ENCODE measurements at places on chromosomes 5 and 9.

GRCh38 chr9:137428841-137429545 is 5.8 kb downstream of the NOXA1 start:
- DNase-seq: no peak

DNA sequence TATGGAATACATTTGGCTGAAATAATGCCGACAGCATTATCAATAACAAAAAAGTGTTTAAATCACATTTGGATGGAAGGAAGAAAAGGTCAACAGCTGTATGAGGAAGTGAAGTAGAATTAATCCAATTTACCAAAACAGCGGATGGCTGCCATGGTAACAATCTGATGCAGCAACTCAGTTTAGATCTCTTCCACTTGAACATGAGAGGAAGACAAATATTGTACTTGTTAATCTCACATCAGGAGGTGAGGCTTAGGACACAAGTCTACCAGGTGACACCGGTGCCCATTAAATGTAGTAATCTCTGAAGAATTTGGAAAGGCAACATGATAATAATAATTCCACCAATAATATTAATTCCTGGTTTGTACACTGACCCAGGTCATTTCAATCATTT is 2.4 kb downstream of the RASEF start:
- DNase-seq: no peak

GRCh38 chr9:38619556-38620447 is 594 bp downstream of the ANKRD18A start:
- no peak for DNase-seq

DNA sequence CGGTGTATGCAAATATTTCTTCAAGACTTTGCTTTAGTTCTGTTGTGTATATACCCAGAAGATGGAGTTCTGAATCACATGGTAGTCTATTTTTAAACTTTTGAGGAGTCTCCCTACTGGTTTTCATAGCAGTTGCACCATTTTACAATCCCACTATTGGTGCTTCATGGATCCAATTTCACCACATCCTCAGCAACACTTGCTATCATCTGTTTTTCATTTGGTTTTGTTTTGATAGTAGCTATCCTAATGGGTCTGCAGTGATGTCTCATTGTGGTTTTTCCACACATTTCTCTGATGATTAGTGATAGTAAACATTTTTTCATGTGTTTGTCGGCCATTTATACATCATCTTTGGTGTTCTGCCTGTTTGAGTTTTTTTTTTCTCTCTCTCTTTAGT is 1339.3 kb downstream of the EFNA5 start:
- DNase-seq: no peak

DNA sequence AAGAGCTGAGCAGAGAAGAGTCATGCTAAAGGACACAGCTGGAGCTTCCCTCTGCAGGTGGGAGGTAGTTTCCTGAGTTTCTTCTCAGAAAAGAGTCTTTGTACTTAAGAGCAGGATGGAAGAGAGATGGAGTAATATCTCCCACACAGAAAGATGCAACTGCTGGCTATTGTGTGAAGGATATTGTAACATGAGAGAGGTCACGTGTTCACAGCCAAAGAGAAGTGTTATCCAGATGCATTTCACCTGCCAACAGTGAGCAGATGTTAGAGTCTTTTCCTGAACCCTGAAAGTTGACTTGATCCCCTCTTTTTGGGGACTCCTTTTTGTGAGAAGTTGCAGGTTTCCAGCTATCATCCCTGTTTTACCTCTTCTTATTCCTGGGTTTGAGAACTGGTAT is 14.0 kb upstream of the TRIO start:
- no peak for DNase-seq

GRCh38 chr9:6899274-6899673 is 141.5 kb downstream of the KDM4C start:
- DNase-seq: no peak

DNA sequence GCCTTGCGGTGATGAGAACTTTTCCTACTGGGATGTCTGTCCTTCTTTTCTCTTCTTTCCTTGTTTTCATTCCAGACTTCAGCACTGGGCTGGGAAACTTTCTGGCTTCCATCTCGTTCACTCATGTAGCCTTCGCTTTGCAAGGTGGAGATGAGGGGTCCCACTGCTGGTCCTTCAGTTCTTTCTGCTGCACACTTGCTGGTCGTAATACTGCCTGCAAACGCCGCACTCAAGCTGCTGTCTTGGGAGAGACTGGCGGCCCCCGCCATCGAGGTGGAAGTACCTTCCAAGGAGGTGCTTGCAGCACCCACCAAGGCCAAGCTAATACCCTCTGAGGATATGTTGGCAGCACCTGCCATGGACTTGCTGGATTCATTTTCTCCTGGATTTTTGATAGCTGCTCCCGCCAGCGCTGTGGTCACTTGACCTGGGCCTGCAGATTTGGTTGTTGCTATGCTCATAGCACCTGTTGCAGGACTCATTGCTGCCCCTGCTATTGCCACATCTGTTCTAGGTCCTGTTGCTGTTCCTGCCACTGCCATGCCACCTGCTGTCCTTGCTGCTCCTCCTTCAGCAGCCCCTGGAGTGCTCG is 3.0 kb downstream of the GARIN3 start:
- no peak for DNase-seq

GRCh38 chr5:97418462-97418861 is 235.4 kb upstream of the RIOK2 start:
- DNase-seq: no peak

GRCh38 chr5:116032991-116033390 is 719 bp downstream of the ARL14EPL start:
- no peak for DNase-seq

GRCh38 chr5:164233791-164234190 is 728.4 kb downstream of the MAT2B start:
- DNase-seq: no peak

DNA sequence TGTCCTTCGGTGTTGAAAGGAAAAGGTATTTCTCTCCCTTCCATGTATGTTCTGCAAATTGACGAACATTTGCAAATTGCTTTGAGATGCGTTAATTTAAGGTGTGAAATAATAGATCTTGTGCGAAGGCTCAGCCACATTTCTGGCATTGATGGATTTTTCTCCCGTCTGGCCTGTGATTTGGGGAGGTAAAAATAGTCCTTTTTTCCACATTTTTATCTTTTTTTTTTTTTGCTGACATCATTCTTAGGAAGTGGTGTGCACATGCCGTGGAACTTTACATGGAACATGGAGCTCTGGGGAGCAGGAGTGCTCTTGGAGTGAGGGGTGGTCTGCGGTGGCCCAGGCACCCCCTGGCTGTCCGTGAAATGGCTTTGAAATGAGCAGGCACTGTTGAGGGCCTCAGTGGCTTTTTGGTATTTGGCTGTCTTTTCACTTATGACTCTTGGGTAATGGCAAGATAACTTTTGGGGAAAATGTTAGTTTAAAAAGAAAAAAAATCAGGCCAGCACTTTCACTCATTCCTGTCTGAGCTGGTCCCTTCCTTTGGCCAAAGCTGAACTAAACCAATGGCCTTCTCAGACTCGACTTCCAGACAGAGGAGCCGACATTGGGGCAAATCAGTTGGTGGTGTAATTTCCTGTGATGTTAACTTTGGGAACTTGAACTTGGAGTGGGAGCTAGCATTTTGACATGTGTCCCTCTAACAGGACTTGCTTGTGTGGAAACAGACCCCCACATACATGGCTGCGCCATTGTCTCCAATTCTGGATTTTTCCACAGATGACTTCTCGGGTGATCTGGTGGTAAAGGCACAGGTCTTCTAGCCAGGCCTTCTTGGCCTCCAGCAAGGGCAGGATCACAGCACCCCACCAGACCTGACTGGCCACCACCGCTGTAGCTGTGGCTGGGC is 4.2 kb downstream of the NEK6 start:
- no peak for DNase-seq

DNA sequence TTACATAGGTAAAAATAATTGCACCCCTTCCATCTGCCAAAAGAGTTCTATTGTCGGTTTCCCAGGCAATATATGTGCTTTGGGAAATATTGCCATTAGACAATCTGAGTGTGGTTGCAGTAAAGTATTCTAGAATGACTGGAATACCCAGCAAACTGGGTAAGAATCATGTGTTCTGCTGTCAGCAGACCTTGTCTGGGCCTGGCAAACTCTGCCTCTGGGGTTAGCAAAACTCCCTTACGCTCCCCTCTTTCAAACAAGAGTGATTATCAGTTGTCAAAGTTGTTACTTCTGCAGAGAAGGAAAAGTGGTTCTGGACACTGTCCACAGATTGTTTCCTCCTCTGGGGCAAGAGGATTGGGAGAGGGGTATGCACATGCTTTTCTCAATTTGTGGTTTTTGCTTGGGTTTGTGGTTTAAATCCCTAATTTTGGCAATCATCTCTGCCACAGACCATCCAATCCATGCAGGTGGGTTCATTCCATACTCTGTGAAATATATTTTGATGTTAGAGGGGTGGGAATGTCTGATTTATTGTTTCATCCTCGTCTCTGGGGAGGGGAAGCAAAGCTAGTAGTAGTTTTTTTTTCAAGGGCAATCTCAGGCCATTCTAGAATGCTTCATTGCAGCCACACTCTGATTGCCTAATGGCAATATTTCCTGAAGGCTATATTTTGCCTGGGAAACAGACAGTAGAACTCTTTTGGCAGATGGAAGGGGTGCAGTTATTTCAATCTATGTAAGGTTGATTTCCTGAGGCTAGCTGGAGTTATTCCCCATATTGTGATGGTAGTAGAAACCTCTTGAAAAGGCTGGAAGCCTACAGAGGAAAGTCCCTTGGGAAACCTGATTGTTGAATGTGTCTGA is 24.0 kb upstream of the TNFSF15 start:
- DNase-seq: no peak

GRCh38 chr9:91181541-91181940 is 180.2 kb downstream of the AUH start:
- DNase-seq: no peak

GRCh38 chr5:73998489-73998888 is 372.5 kb downstream of the ARHGEF28 start:
- DNase-seq: no peak

GRCh38 chr5:58763390-58763789 is 180.5 kb downstream of the RAB3C start:
- DNase-seq: no peak

GRCh38 chr9:107260437-107261081 is 22.5 kb upstream of the RAD23B start:
- no peak for DNase-seq

- no peak for DNase-seq
These were observed 26.7 kb downstream of the POLR1E start for GRCh38 chr9:37512437-37512836.

DNA sequence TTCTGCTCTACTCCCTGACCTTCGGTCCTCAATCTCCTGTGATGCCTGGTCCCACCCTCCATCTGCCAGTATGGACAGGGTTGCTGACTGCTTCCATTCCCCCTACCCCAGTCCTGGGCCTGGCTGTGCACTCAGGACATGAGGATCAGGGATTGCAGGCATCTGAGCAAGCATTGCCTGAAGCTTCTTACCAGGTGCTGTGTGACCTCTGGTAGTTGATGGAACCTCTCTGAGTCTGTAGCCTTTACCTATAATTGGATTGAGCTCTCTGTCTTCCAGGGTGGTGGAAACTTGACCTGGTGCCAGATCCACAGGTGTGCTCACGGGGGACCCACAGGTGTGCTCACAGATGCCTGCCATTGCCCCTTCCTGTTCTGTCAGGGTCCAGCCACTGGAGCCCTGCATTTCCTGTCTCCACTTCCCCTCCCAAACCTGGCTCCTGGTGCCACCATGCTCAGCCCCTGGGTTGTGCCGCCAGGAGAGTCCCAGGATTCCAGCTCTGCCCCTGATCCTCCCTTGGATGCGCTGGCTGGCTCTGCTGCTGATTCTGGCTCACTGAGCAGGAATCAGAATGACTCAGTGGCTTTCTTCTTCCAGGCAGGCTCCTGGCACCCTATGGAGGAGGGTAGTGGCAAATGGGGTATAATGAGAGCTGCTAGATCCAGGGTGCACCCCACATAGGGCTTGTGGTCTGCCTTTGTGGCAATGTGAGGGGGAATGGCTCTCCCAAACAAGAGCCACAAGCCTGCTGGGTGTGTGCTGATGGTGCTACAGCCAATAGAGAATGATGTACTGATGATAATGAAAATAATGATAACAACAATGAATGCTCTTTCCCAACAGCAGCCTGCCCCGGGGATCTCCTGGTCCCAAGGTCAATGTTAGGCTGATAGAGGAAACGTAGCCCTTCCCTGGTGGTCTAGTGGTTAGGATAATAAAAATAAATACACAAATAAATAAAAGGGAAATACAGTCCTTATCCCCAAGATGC is 35.2 kb upstream of the PSD2 start:
- no peak for DNase-seq

- DNase-seq: no peak
These were observed 215.8 kb downstream of the EPB41L4A start for GRCh38 chr5:112203229-112203628.

DNA sequence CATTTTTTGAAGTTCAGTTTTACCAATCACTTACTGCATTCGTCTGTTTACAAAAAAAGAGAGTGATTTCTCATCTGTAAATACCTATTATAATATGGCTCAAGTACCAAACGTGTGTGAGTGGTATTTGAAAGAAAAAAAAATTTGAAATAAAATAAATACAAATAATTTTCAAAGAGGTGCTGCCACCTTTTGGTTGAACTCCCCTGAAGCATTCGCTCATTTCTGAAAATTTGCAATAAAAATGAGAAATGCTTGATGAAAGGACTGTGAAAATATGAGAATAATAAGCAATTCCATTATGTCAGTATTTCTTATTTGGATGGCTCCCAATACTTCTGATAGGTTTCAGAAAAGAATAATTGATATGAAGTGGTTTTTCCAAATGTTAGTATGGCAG is 409.9 kb downstream of the CTNND2 start:
- DNase-seq: no peak

- DNase-seq: no peak
These were observed 125.8 kb upstream of the SLIT3 start for GRCh38 chr5:169426784-169427183.

DNA sequence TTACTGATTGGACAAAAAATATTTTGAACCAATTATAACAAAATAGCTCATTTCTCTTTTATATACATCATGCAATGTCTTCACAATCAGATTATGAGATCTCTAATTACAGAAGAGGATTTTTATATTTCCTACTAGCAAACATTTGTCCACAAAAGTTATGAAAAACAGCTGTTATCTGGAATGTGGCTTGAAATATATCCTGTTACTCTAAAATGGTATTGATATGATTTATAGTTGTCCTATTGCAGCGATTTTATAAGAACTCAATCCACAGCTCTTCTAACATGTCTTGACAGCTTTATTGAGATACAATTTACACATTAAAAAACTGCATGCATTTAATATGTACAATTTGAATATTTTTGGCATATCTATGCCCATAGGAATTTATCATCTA is 779.9 kb upstream of the ACO1 start:
- no peak for DNase-seq

- DNase-seq: no peak
These were observed 212.5 kb downstream of the RAB3C start for GRCh38 chr5:58795327-58795726.

DNA sequence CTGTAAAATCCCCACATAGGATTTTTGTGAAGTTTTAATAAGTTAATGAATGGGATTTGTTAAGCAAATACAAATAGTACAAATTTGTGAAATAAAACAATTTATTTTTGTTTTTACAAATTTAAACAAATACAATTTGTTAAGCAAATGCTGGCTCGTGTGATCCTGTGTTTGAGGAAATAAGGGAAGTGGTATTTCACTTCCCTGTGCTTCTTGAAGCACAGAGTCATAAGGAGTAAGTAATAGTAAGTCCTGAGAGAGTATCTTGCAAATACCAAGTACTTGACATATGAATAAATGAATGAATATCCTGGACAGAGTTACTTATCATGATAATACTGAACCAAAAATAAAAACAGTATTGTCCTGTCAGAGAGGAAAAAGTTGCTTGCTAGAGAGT is 9.1 kb downstream of the SMIM3 start:
- no peak for DNase-seq
